NCI-H524 (cell line): ENCODE measurements at places on chromosomes 7 and 10.

DNA sequence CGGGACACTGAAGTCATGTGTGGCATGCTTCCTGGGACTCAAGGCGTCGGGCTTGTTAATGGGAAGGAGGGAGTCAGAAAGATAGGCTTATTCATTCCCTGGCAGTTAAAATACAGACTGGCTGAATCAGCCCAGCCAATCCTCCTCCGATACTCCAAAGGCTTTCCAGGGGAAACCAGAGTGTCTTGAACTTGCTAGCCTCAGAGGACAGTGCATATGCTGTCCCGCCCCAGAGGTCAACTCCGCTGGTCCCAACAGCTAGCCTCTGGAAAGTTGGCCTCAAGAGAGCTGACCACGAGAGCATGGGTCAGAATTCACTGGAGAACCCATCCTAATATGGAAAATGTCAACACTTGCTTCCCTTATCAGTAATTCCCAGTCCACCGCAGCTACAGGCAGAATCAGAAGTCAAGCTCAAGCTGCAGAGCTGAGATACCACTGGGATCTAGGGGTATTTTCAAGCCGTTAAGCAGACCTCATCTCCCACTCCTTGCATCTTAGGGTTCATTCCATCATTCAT is 43.0 kb downstream of the ELMO1 start:
- DNase-seq = no peak

GRCh38 chr7:133931053-133931452 is 196.1 kb upstream of the LRGUK start:
- no peak for DNase-seq

- DNase-seq = no peak
Observed at GRCh38 chr10:19730167-19730906, 85.9 kb upstream of the PLXDC2 start.

GRCh38 chr7:127245607-127246006 is 7.1 kb downstream of the GRM8 start:
- DNase-seq = no peak

- no peak for DNase-seq
Observed at GRCh38 chr10:43110338-43111071, 27.7 kb upstream of the CSGALNACT2 start.

DNA sequence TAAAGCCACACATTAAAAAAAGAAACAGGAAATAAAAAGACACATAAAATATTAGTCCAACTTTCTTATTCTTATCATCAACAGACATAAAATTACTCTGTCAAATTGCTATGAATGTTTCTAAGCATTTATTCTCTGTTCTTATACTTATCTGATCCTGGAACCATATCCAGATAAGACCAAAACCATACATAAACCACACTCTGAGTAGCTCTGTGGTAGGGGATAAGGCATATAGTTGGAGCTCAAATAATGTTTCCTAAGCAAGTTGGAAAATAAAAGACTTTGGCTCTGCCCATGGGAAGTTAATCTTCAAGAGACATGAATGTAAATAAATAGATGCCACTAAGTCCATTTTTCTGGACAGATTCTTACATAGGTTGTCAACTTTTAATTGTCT is 103.1 kb upstream of the PLXDC2 start:
- no peak for DNase-seq

DNA sequence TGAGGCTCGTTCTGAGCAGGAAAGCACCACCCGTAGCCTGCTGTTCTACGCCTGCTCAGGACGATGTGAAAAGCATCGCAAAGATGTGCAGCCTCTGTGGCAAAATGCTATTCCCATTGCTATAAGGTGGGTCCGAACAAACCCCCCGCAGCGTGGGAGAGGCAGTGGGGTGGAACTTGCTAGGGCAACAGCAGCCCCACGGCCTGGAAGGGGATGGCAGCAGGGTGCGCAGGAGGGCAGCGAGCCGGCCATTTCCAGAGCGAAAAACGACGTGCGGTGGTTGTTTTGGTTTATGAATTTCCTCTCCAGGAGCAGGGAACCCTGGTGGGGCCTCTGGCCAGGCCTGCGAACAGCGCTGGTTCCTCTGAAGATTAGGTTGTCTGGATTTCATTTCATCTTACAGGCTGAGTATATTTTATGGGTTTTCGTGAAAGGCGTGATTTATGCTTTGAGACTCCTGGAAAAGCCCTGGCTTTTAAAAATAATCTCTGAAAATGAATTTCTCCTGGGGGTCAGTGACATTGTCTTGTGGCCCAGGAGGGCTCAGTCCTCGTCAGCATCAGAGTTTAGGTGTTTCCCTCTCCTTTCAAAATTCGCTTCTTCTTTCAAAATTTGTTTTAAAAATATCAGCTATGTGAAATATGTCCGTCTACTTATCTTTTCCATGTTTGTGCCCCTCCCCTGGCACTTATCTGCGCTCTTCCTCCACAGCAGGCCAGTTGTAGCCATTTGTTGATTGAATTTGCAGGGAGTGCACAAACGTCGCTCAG is 42.3 kb upstream of the UBE3C start:
- DNase-seq = no peak
